ENCODE measurements at places on chromosomes 11 and 22.

DNA sequence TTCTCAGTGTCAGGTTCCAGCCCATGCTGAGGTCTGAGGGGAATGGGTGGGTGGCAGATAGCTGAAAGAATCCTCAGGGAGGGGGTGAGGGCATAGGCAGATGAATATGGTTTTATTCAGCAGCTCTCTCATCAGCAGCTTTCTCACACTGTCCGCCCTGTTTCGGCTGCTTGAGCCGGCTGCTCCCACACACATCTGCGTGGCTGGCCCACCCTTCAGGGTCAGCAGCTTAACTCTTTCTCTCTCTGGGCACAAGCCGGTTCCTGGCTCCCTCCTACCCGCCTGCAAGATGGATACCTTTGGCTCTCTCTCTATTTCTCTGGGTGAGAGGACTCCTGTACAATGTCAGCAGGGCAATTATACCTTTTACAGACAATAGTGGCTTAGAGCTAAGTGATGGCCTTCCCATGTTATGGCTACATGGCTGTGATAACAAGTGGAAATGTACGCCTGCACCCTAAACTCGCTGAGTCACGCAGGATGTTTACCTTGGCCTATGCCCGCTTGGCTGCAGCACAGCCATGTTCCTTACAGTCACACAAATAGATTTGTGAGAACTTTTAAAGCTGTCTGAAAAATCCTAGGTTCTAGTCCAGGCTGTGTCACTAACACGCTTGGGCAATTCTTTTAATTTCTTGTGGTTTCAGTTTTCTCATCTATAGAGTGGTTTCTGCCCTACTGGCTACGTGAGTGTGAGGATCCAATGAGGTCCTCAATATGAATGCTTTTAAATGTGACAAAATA, 4.1 kb downstream of the MMP20 start:
- DNase-seq: no peak

GRCh38 chr11:43212279-43212678, 99.5 kb upstream of the API5 start:
- DNase-seq: no peak

- DNase-seq: no peak
These were observed 204.2 kb downstream of the GRM5 start for GRCh38 chr11:88861618-88862017.

DNA sequence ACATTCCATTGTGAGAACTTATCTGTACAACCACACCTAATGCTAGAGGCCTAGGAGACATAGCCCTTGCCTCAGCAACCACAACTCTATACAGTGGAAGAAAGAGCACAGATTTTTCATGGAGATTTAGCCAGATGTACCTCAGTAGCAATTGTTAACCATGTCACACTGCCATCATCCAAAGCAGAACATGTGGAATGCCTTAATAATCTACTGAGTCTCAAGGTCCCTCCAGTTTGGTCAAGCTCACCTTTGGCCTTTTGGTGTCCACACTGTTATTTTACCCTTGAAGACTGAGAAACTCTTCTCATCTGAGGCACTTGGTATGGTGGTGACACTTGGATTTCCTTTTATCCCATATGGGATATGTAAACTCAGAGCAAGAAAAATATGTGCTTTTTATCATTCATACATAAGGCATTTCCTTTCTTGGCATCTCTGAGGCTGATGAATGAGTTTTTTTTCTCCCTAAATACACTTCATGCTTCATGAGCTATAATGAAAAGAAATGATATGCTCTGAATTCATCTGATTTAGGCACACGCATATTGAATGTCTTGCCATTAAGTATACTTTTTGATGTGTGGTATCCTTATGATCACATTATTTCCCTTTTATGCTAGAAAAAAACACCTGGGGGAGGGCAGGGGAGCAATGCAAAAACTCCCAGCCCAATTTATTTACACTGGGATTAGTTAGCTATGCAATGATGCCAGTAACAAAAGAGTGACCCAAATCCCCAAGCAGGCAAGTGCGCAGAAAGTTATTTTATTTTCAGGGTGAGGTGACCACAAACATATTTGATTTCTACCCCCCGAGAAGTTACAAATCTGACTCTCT, 63.3 kb upstream of the ME3 start:
- no peak for DNase-seq

- DNase-seq: no peak
These were observed 231.2 kb downstream of the TBC1D22A start for GRCh38 chr22:46993633-46994032.
